Stimulated activated CD8-positive, alpha-beta memory T cell treated with anti-CD3 and anti-CD28 coated beads, Interleukin-4, amount 100 ng/mL, for 4 hours (primary cell): ENCODE measurements at places on chromosomes 1 and 21.

DNA sequence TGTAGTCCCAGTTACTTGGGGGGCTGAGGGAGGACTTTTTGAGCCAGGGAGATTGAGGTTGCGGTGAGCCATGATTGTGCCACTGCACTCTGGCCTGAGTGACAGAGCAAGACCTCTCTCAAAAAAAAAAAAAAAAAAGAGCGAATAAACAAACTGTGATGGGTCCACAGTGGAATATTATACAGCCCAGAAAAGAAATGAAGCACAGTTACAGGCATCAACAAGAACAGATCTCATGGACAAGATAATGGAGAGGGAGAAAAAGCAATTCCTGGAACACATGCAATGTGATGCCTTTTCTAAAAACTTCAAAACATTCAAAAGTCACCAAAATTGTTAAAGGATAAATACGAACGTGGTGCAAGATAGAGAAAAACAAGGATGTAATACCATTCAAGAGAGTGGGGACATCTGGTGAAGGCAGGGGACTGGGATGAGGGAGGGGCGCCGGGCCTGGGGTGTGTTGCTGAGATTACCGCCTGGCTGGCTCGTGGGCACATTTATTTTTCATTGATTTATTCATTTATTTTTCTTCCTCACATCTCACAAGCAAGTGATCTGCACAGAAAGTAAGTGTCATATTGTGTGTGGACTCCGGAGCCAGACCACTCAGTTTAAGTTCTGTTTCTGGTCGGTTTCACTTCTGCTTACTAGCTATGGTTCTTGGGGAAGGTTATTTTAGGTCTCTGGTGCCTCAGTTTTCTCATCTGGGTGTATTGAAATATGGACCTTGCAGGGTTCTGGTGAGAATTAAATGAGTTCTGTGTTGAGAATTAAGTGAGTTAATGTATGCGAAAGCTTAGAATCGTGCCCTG is 30.1 kb downstream of the ABCG1 start:
- no peak for DNase-seq

DNA sequence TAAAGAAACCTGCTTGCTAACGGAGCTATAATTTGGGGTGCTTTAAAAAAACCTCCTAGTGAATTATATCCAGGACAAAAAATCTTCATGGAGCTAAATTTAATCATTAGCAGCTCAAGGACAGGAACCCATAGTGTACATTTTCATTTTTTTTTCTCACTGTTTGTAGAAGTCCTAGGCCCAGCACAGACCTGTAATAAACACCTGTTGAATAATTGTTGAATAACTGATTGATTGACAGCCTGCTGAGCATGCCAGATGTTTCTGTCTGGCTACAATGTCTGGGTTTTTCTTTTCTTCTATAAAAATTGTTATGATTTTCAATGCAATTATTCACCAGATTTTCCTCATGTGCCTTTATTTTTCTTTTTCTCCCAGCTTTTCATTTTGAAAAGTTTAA is 10.9 kb upstream of the GALNT2 start:
- DNase-seq = no peak

GRCh38 chr21:25742900-25743299 is 8.1 kb downstream of the GABPA start:
- no peak for DNase-seq

GRCh38 chr1:238647877-238648276 is 738.5 kb upstream of the CHRM3 start:
- no peak for DNase-seq

GRCh38 chr1:41363591-41364320 is 2.5 kb downstream of the FOXO6 start:
- DNase-seq = no peak

- DNase-seq = no peak
These were observed 434.6 kb upstream of the PRMT6 start for GRCh38 chr1:106621853-106622252.

DNA sequence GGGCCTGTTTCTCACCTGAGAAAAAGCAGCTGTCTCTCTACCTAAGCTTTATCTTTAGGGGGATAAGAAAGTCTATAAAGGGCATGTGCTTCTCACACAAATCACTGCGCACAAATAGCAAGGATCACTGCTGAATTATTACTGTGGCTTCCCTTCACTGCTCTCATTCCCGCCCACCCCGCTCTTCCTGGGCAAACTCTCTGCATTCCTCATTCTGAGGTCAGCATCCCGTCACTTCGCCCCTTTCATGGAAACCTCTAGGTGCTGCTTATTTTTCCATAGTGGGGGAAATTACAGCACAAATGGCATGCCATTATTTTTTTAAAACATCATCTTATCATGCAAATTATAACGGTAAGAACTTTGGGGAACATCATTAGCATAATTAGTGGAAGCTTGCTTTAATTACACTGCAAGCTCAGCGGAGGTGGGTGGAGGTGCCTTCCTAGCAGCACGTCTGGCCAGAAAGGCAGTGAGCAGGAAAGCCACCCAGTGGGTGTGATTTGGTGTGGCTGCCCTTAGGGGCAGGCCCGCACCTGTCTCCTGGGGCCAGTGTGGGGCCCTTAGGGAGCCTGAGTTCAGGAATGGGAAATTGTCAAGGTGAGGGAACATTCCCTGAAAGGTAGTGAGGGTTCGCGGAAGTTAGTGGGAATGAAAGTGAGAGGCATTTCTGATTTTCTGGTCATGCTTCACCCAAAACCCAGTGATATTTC is 105.9 kb downstream of the LAMC2 start:
- DNase-seq = no peak

GRCh38 chr1:190475421-190476141 is 2.1 kb downstream of the BRINP3 start:
- DNase-seq = no peak
